ENCODE measurements at places on chromosomes 3 and 15.

DNA sequence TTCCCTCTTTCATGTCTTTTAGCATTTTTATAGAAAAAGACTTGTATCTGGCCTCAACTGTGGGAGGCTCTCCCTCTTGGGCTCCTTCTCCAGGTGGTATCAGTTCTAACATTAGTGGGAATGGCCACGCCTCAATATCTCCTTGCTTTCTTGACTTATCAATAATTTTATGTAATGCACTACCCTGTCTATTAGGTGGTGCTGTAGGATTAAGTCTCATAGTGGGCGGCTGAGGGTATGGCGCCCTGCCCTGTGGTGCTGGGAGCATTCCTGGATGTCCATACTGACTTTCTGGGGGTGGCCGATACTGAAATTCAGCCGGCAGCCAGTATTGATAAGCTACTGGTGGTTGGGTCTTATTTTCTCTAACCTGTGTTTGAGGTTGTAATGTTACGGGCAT is 8.7 kb upstream of the RPUSD3 start:
- DNase-seq: no peak

- DNase-seq: no peak
These were observed 39.9 kb downstream of the LEO1 start for GRCh38 chr15:51931638-51932037.

DNA sequence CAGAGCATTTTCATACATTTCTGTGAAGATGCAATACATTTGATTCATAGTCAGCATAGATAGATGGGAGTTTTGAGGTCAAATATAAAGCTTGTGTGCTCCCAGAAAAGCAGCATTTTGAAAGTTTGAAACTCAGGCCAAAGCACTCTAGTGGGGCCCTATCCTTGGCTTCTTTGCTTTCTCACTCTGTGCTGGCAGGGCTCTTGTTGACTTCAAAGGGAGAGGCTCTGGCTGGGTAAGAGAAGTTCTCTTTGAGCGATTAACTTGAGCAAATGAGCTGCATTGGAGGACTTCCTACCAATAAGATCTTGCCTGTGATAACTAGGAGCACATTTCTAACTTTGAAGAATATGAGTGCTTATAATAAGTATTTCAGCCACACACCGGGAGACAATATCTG is 214.0 kb upstream of the RARB start:
- DNase-seq: no peak

DNA sequence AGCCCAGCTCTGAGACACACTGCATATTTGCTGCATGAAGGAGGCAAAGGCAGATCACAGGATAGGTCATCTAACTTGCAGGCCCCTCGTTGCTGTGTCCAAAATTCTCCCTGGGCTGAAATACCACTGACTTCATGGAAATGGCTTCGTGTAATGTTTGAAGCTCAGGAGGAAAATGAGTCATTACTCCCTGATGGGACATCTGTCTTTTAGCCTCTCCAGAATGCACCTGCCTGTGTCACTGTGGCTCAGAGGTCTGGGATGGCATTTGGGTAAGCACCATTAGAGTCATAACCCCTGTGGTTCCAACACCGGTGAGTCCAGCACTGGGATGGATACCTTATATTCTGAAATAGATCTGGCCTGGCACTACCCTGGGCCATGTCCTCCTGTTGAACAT is 51.5 kb downstream of the IL12A start:
- DNase-seq: no peak

- no peak for DNase-seq
These were observed 423.4 kb upstream of the ATP11B start for GRCh38 chr3:182369861-182370260.

- DNase-seq: no peak
These were observed 127.0 kb downstream of the TFDP2 start for GRCh38 chr3:142022381-142022780.

DNA sequence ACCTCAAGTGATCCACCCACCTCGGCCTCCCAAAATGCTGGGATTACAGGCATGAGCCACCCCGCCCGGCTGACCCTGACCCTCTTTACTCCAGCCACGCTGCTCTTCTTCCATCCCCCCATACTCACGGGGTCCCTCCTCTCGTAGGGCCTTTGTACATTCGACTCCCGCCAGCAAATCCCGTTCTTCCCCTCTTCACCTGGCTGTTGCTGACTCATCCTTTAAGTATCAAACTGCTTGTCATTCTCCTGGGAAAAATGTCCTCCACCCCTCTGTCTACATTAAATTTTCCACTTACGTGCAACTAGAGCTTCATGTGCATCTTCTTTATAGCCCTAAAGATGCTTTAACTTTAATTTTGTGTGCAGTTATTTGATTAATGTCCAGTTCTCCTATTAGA is 203.1 kb downstream of the OPA1 start:
- peak; percentile 30 for DNase-seq

DNA sequence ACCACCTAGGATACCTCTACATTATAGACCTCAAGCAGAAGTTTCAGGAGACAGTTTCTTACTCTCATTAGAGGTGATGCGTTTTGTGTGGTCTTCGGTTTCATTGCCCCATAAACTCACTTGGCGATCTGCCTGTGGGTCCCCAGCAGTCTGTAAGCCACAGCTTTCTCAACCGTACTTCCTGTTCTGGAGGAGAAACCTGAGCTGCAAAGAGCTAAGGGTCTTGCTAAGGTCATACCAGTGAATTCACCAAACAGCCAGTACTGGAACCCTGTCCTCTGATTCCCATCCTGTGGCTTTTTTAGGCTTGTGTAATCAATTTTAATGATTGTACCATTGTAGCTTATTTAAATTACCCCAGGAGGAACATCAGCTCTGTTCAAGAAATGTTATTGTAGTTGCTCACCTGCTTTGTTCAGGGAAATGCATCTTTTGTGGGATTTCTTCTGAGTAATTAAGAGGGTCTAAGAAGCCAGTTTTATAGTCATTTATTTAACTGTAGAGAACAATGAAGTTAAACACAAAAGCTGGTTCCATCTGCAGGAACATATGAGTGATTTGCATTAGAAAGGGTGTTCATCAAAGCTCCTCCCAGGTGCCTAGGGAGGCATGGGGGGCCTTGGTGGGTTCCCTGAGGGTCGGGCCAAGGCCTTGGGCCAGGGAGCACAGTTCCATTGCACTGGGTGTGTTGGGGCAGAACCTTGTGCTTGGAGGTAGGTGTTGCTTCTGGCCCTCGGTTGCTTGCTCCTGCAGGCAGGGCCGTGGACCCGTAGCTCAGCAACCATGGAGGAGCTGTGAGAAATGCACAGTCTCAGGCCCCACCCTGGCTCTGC is 69.6 kb downstream of the APBA2 start:
- peak; percentile 10 for DNase-seq

GRCh38 chr15:64251121-64251520 is 88.3 kb upstream of the PPIB start:
- no peak for DNase-seq

- DNase-seq: no peak
These were observed 7.8 kb downstream of the LINGO1 start for GRCh38 chr15:77624868-77625267.

- DNase-seq: no peak
These were observed 183.1 kb upstream of the KCNMB2 start for GRCh38 chr3:178353006-178353694.

- no peak for DNase-seq
These were observed 37.0 kb downstream of the COMMD2 start for GRCh38 chr3:149715247-149715646.

GRCh38 chr15:75508840-75509532 is 57.5 kb upstream of the SIN3A start:
- peak; percentile 56 for DNase-seq

DNA sequence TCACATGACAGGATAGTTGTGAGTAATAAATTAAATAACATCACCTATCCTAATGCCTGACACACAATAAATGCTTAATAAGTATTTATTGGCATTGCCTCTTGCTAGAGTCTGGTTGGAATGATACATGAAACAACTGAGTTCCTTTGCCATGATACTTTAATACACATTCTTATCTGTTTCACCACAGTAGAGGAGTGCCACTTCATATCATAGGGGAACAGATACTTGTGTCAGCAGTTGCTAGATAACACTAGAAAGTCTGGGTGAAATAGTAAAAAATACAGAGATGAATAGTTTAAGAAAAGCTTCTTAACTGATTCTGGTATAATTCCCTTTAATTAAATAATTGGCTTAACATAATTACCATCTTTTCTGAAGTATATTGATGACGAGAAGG is 380.0 kb upstream of the GOLIM4 start:
- no peak for DNase-seq

GRCh38 chr3:63069806-63070475 is 194.7 kb upstream of the CADPS start:
- DNase-seq: no peak

- DNase-seq: peak; percentile 35
These were observed 325.0 kb downstream of the CGGBP1 start for GRCh38 chr3:87733671-87734367.

DNA sequence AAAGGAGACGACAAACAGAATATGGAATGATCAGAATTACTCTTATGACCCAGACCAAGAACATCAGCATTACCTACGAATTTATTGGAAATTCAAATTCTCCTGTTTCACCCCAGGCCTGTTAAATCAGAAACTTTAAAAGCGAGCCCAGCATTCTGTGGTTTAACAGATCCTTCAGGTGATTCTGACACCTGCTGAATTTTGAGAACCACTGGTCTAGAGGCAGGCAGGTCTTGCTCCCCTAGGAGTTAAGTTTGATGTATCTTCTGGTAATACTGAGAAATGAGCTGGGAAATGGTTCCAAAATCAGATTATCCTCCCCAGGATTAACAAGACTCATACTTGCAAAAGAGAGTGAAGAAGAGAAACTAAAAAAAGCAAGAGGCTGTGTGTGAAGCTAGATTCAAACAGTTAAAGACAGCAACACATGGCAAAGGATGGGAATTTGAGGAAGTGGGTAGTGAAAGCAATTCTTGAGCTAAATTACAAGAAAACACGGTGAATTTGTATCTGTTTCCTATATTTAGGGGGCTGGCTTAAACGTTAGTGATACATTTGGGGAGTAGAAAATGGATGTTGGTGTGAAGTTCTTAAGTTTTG is 66.0 kb downstream of the FLNB start:
- DNase-seq: no peak

GRCh38 chr3:9701006-9701405 is 2.6 kb upstream of the CPNE9 start:
- no peak for DNase-seq

GRCh38 chr3:47010111-47010712 is 30.7 kb downstream of the NBEAL2 start:
- DNase-seq: peak; percentile 65

DNA sequence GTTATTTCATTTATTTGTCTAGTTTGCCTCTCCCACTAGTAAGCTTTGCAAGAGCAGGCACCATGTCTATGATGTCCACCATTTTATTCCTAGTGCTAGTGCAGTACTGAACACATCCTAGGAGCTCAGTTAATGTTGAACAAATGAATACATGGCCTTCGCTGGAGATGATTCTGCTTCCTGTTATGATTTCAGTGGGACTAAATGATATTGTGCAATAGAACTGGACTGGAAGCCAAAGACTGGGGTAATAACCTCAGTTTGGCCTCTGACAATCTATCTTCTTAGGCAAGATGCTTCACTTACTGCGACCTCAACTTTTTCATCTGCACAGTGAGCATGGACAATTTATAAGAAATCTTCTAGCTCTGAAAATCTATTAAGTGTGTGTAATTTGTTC is 191.3 kb downstream of the ADAMTSL3 start:
- no peak for DNase-seq

DNA sequence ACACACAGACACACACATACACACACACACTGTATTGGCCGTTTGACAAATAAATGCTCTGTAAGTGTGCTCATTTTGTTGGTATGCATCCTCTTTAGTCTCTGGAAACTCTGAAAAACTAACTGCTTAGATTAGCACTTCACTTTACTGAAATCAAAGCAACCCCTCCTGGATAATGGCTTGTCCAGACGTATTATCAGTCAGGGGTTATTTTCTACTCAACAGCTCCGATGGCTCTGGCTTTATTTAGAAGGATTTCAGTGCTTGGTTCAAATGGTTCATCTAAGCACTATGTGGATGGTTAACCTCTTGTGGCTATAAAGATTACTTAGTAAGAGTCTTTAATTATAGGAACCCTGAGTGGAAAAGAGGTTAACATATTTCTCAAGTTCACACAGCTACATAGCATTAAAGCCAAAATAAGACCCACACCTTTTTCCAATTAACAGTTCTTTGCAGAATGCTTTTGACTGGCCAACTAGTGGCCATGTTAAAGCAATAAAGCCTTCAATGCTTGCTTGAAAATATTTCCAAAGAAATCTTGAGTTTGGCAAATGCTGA is 516.1 kb upstream of the NAALADL2 start:
- no peak for DNase-seq

DNA sequence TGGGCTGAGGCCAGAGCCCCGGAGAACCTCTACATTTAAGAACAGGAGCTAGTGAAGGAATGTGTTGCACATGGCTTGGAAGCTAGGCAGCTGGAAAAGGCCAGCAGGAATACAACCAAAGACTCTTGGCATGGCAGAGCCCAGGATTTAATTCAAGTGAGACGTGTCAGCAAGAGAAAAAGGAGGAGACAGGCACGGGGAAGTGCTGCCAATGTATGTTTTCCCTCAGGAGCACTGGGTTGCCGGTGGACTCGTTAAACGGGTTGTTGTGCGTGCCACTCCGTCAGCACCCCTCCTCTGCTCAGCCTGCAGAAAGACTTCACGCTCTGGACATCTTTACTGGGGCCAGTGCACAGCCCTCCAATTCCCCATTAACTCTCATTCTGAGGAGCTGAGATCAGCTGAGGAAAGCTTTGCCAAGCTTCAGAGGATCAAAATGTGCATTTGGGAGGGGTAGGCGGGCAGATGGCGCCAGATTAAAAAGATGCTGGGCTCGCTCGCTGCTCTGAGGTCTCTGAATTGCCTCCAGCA is 103.7 kb downstream of the PDZRN3 start:
- no peak for DNase-seq

DNA sequence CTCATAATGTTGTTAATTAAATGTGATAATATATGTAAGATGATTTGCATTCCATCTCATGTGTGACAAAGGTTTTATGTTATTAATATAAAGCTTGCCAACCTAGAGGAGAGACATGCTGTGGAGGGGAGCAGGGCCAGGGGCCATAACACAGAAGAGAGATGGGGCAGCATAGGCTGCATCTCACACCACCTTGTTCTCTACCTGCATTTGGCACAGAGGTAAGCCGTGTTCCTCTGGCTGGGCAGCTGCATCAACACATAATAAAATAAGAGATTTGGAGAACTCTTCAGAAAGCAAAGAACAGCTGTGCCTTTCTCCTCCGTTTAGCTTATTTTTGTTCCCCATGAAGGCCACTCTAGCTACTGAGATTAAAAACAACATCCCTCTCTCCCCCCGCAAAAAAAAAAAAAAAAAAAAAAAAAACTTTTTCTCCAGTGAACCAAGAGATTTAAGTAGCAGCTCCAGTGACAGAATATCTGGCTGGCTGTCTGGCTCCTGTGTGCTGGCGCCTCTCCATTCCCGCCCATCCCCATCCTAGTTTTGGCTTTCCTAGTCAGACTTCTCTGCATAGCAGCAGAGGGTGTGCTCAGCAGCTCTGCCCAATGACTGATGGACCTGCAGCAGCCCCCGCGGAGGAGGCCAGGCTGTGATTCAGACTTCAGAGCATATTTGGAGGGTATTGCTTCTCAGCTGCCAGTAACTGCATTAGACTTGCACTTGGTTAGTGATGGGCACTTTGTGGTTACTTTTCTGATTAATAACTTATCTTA is 52.2 kb upstream of the STXBP5L start:
- peak; percentile 61 for DNase-seq
